ENCODE measurements at places on chromosomes 2 and 18.

- H3K27me3 ChIP-seq: no peaks in the 10 kb centered on the region
- H3K36me3 ChIP-seq: no peaks in the 10 kb centered on the region
- no peak overlapping the region for H3K4me3 ChIP-seq
- H3K4me1 ChIP-seq: no peaks in the 10 kb centered on the region
Measured at GRCh38 chr18:2173486-2173885, 397.8 kb downstream of the METTL4 start.

- peak overlapping the region; percentile 70 for H3K27ac ChIP-seq
- H3K4me1 ChIP-seq: peaks cover 70% of the 10 kb centered on the region
- DNase-seq: no peak
- no peaks in the 10 kb centered on the region for H3K27me3 ChIP-seq
- peaks cover 69% of the 10 kb centered on the region for H3K36me3 ChIP-seq
Measured at GRCh38 chr18:9106800-9107584, 4.5 kb downstream of the NDUFV2 start.

- H3K27me3 ChIP-seq: peaks cover 28% of the 10 kb centered on the region
- DNase-seq: no peak
- no peak overlapping the region for H3K4me3 ChIP-seq
- H3K4me1 ChIP-seq: peaks cover 11% of the 10 kb centered on the region
- H3K36me3 ChIP-seq: no peaks in the 10 kb centered on the region
Measured at GRCh38 chr2:95669441-95669991, 77.7 kb downstream of the TRIM43 start.

- H3K4me1 ChIP-seq: no peaks in the 10 kb centered on the region
- H3K36me3 ChIP-seq: no peaks in the 10 kb centered on the region
- H3K27ac ChIP-seq: no peak overlapping the region
- H3K4me3 ChIP-seq: no peak overlapping the region
- DNase-seq: no peak
- peaks cover 9% of the 10 kb centered on the region for H3K27me3 ChIP-seq
Measured at GRCh38 chr2:48050711-48051110, 144.4 kb upstream of the FBXO11 start.

DNA sequence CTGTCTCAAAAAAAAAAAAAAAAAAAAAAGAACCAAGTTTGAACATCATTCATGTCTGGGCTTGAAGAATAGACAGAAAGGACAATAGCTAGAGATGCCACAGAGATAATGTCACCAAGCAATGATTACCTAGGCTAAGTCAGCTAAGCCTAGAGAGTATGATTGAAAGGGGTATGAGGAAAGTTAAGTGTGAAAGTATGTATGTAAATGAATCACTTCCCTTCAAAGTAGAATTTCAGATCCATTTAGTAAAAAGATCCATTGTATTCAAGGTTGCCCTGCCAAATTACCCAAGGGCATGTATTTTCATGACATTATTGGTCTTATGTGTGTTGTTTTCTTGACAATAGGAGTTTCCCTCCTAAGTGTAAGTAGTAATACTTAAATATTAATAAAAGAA, 34.1 kb upstream of the SLC39A10 start:
- H3K27me3 ChIP-seq: no peaks in the 10 kb centered on the region
- no peak for DNase-seq
- no peak overlapping the region for H3K4me3 ChIP-seq
- H3K27ac ChIP-seq: no peak overlapping the region

- no peak overlapping the region for H3K27ac ChIP-seq
- H3K4me3 ChIP-seq: no peak overlapping the region
- H3K36me3 ChIP-seq: no peaks in the 10 kb centered on the region
- DNase-seq: no peak
- H3K4me1 ChIP-seq: no peaks in the 10 kb centered on the region
Measured at GRCh38 chr2:151670846-151671597, 63.3 kb downstream of the NEB start.

DNA sequence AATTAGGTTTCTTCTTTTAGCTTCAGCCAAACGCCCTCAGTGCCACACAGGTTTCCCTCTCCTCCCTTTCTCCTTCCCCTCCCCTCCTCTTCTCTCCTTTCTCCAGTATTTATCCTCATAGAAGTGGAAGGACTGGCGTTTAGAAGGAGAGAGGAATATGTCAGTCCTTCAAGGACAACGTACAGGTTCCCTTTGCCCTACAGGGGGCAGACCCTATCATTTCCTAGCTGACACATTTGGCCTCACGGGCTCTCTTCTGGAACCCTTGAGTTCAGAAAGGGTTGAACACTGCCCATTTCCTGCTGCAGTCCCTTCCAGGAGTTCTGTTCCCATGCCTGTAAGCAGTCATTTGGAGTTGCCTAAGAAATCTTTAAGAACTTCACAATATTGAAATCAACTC, 46.1 kb downstream of the CDCA7 start:
- peaks cover 6% of the 10 kb centered on the region for H3K4me1 ChIP-seq
- no peaks in the 10 kb centered on the region for H3K36me3 ChIP-seq

- no peak overlapping the region for H3K4me3 ChIP-seq
- DNase-seq: peak; percentile 33
- no peaks in the 10 kb centered on the region for H3K36me3 ChIP-seq
- H3K27me3 ChIP-seq: peaks cover 4% of the 10 kb centered on the region
- H3K27ac ChIP-seq: no peak overlapping the region
- no peaks in the 10 kb centered on the region for H3K4me1 ChIP-seq
Measured at GRCh38 chr2:224646242-224646846, 61.2 kb upstream of the CUL3 start.

GRCh38 chr2:137888845-137889244, 75.4 kb upstream of the HNMT start:
- no peak for DNase-seq
- H3K27me3 ChIP-seq: peaks cover 3% of the 10 kb centered on the region
- H3K36me3 ChIP-seq: no peaks in the 10 kb centered on the region
- H3K4me3 ChIP-seq: no peak overlapping the region
- no peaks in the 10 kb centered on the region for H3K4me1 ChIP-seq

DNA sequence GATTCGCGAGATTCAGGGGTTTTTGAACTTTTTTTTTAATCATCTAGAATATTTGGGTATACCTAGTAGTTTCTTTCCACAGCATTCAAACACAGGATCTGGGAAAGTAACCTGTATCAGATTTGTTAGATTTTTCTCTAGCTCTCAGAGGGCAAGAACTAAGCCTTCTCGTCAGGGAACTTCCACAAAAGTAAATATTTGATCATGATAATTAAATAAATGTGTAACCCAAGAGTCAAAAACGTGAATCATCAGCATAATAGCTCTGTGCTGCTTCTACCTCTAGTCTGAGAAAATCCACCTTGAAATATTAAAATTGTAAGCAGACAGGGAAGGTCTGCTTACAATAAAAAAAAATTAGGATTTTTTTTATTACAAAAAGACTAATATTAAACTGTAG, 225.7 kb upstream of the SPOPL start:
- H3K4me1 ChIP-seq: no peaks in the 10 kb centered on the region
- no peaks in the 10 kb centered on the region for H3K27me3 ChIP-seq
- no peak overlapping the region for H3K27ac ChIP-seq
- DNase-seq: no peak
- no peaks in the 10 kb centered on the region for H3K36me3 ChIP-seq
- H3K4me3 ChIP-seq: no peak overlapping the region

DNA sequence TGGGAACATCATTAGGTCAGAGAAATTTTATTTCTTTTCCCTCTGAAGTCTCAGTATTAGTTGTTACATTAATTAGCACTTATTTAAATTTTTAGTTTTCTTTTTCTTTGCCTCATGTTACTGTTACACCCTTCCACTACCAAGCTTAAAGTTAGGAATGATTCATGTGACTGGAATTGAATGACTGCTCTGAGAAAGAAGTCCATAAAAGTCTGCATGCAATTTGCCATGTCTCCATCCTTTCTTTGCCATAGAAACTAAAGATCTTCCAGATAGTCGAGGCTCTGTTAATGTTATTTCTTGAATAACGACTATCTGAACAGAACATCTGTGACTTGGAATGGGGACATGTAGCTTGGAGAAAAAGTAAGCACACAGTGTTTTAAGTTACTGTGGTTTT, 1269.8 kb upstream of the PIK3C3 start:
- no peaks in the 10 kb centered on the region for H3K36me3 ChIP-seq
- no peak overlapping the region for H3K4me3 ChIP-seq

- no peak overlapping the region for H3K27ac ChIP-seq
- no peaks in the 10 kb centered on the region for H3K36me3 ChIP-seq
- no peaks in the 10 kb centered on the region for H3K4me1 ChIP-seq
- DNase-seq: no peak
Measured at GRCh38 chr2:141994066-141994465, 136.8 kb downstream of the LRP1B start.

DNA sequence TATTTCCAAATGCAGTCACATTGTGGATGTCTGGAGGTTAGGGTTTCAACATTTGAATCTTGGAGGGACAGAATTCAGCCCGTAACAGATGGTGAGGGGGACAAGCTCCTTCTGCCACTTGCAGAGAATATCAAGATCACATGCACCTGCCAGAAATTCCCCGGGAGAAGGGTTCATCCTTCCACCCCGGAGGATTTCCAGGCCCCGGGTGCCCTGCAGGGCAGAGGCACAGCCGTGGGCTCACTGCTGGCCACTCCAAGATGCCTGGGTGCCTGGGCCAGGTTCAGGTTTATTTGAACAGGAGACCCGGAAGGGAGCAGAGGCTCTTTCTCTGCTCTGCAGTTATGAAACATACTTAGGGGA, 38.2 kb upstream of the MGAT4A start:
- H3K27me3 ChIP-seq: no peaks in the 10 kb centered on the region
- H3K36me3 ChIP-seq: peaks cover 24% of the 10 kb centered on the region
- no peak for DNase-seq
- peaks cover 86% of the 10 kb centered on the region for H3K4me1 ChIP-seq
